ENCODE measurements at places on chromosomes 1 and 21.

GRCh38 chr1:2645143-2645542, 12.3 kb upstream of the MMEL1 start:
- DNase-seq, result no peak

DNA sequence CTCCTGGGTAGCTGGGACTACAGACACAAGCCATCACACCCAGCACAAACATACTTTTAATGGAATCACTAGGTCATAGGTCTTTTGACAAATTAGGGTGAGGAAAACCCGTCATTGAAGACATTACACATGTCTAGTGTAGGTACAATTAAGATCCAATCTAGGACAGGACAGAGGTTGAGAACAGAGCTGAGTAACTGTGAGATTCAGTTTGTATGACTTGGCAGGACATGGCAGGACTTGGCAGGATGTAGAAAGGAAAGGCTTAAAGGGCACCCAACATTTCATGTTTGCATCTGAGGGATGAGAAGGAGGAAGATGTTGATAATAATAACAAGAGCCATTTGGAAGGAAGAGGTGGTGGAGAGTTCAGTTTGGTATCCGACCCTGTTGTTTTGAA, 483.8 kb downstream of the PCP4 start:
- no peak for DNase-seq

DNA sequence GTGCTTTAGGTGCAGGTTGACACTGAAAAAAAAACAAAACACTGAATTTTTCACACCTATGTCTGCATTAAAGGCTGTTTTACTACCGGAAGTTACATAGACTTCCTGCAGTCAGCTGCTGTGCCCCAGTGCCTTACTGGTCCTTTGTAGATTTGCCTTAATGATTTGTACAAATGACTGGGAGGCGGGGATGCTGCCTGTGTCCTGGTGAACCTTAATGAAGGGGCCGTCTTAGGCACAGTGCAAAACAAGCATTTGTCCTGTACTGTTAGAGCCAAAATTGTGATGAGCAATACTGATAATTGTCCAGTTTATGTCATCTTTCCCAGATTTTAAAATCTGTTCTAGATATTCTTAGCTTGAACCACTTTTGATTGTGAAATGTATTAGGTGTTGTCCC, 90.9 kb upstream of the PGD start:
- no peak for DNase-seq

GRCh38 chr1:85182700-85183099, 18.1 kb downstream of the SYDE2 start:
- DNase-seq, result no peak

GRCh38 chr1:29283804-29284195, 47.5 kb downstream of the PTPRU start:
- DNase-seq, result no peak

- no peak for DNase-seq
Observed at GRCh38 chr1:244640917-244641316, 12.0 kb upstream of the DESI2 start.

GRCh38 chr1:219081943-219082925, 91.4 kb upstream of the LYPLAL1 start:
- no peak for DNase-seq

- no peak for DNase-seq
Observed at GRCh38 chr1:11857164-11857851, 1.4 kb downstream of the NPPB start.

- no peak for DNase-seq
Observed at GRCh38 chr1:26259005-26259404, 20.9 kb upstream of the SH3BGRL3 start.

- DNase-seq, result no peak
Observed at GRCh38 chr1:77322061-77322900, 40.5 kb downstream of the AK5 start.

GRCh38 chr1:159786966-159787365, 6.2 kb downstream of the DUSP23 start:
- DNase-seq, result no peak

- DNase-seq, result no peak
Observed at GRCh38 chr21:45748593-45748992, 105.1 kb downstream of the PCBP3 start.

DNA sequence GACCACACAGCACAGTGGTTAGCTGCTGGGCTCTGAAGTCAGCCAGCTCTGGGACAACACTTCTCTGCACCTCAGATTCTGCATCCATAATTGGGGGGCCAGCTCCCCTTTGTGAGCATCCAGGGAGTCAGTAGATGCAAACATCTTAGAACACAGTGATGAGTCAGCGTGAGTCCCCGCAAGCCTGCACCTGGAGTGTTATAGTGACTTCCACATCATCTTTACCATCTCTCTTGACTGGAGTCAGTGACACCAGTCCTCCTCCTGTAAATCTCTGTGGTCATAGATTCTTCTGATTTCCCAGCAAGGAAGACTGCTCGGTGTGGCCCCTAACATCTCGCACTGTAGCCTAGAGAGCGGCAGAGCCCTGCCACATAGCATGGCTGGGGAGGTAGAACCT, 13.9 kb upstream of the EDN2 start:
- no peak for DNase-seq
